Activated naive CD8-positive, alpha-beta T cell treated with anti-CD3 and anti-CD28 coated beads, Interleukin-2, amount 50 U/mL, for 16 hours (primary cell): ENCODE measurements at places on chromosomes 3 and 15.
A peak's percentile ranks its signal among the peaks of the same experiment; 100 is the strongest.

DNA sequence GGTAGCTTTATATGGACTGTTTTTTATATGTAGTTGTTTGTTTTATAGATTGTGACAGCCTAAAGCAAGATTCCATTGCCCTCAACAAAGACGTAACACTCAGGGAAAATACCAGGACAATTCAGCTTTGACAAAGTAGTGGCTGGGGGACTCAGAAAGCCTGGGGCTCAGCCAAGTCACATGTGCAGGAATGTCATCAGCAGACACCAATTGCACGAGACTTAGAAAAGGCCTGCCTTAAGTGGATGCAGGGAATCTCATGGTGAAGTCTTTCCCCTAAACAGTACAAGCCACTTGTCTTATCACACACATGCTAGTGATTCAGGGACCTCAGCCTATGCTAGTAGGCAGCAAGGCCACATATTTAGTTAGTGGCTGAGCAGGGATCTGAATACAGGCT, 381.8 kb upstream of the THBS1 start:
- DNase-seq = no peak

GRCh38 chr3:161104561-161105551, at the start of gene B3GALNT1:
Gene B3GALNT1 (minus strand): TSS chr3:161105349. CDS start chr3:161086754, 18,595 bp downstream.
- peak; percentile 7 for DNase-seq

- DNase-seq = no peak
Observed at GRCh38 chr15:69422336-69422895, 8.3 kb downstream of the KIF23 start.

DNA sequence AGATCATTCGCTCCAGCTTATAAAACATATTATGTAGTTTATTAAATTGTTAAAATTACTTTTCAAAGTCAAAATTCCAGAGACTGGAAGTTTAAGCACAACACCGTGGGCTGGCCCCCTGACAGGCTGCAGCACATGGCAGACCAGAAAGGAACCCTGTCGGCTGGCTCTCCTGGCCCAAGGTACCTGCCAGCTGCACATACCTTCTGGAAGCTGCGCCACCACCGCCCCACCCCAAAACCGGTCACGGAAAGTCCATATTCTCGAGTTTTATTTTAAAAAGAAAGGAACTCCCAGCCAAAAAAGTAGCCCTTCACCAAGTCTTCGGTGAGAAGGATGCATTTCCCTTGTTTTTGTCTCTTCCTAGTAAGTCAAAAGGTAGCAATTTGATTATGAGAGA, 94.6 kb downstream of the FOXP1 start:
- DNase-seq = no peak

DNA sequence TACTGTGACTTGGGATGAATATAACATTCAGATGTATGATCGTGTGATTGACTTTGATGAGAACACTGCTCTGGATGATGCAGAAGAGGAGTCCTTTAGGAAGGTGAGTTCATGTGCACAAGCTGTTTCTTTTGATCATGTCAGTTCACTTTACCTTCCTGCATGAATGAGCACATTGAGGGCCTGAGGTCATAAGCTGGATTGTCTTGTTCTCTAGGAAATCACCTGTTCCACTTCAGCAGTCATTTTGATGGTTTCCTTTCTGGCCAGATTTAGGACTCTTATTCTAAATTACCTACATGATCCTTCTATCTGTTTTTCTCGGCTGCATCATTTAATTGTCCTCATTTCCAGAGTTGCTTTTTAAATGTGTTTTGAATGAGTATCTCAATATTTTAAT, 4.1 kb downstream of the RCN2 start:
- DNase-seq = no peak

DNA sequence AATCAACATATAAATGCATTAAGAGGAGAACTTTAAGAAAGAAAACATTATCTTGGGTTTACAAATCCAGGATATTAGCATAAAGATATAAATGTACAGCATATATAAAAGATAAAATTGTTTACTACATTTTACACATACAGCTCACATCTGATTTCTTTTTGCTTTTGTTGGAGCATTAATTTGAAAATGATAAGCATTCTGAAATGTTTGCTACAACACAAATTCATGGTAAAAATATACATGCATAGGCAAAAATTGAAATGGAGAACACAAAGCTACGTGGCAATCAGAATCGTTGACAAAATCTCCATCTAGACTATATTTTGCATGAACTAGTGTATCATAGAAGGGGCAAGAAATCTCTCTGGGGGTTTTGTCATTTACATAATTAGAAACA, 159.1 kb downstream of the TIGIT start:
- no peak for DNase-seq

GRCh38 chr3:109899925-109900324, 562.6 kb upstream of the DPPA4 start:
- no peak for DNase-seq

DNA sequence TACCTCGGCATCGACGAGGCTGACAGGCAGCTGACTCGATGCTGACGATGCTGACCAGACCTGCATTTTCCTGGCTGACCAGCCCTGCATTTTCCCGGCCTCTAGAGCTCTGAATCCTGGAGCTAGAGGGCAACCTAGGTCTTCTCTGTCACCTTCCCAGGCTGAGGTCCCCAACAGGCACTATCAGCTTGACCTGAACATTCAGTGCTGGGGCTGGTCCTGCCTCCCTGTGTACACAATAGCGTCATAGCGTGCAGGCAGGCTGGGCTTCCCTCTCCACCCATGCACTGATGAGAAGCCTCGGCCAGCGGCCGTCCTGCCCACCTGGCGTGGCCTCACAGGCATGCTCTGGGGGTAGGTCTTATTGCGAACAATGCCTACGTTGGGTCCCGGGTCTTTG, 62.3 kb upstream of the SNRPA1 start:
- DNase-seq = no peak

DNA sequence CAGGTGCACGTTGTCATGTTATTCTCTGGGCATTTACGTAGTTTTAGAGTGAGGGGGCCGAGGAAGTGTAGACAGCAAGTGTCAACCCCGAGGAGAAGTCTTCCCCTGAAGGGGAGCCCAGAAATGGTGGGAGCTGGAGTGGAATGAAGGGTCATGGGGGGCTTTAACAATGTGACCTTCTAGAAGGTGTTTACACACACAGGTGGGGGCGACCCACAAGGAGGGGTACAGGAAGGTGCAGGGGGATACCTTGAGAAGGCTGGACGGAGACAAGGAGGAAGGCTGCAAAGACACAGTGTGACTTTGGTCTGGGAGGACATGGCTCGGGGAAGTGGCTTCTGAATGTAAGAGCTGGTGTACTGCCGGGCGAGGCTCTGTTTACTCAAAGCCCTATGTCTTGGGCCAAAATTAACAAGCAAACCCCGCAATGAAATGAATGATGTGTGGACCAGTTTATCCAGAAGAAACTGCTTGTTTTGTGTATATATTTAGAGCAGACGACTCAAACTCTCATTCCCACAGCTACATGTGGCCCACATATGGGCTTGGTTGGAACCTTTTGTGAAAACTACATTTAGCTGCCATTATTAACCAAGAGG, 18.7 kb downstream of the TRPM1 start:
- DNase-seq = no peak

- no peak for DNase-seq
Observed at GRCh38 chr3:50078622-50079021, 10.1 kb upstream of the RBM5 start.

DNA sequence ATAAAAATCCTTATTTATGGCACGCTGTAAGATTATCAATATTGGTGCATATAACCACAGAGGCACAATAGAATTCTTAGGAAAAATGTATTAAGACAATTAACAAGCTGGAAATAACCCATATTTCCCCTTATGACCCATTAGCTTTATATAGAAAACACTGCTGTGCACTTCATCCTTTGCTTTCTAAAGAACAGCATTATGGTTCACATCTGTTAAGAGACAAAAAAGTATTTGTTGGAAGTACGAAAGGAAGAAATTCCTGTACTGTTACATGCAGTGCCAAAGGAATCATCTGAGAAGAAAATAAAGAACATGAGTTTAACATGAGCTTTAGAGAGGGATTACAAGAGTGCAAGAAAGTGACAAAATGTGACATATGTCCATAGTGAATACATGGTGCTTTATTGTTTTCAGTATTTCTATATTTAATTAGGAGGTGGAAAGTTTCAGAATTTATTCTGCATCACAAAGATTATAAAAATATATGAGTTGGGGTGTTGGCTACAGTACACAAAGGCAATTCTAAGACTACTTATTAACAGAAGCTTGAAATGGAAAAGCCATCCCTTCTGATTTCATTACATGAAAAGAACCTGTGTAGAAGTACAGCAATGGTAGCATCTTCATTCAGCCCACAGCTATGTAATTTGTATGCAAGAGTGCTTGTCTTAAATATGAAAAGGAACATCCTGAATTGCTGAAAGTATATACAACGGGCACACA, 6.8 kb downstream of the UBE3A start:
- no peak for DNase-seq
